ENCODE measurements at places on chromosomes 16 and 17.
A peak's percentile ranks its signal among the peaks of the same experiment; 100 is the strongest.

GRCh38 chr17:17547210-17547764 lies 44.2 kb downstream of the PEMT start:
- DNase-seq = no peak

DNA sequence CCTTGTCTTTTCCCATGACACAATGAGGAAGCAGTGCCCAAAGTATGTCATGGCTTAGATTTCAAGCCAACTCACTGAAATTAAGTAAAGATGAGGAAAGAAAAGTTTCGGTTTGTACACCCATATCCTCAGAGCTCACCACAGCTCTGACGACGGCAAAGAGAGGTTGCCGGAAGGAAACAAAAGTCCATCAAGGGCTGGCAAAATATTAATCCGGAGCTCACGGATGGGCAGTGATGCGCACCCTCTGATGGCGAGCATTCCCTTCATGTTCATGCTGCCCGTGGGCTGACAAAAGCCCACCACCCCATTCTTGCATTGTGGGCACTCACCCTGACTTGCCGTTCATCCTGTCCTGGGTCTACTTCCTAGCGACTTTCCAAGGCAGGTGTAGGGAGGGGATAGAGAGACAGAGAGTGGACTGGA lies 103.1 kb downstream of the SOX9 start:
- DNase-seq = no peak

DNA sequence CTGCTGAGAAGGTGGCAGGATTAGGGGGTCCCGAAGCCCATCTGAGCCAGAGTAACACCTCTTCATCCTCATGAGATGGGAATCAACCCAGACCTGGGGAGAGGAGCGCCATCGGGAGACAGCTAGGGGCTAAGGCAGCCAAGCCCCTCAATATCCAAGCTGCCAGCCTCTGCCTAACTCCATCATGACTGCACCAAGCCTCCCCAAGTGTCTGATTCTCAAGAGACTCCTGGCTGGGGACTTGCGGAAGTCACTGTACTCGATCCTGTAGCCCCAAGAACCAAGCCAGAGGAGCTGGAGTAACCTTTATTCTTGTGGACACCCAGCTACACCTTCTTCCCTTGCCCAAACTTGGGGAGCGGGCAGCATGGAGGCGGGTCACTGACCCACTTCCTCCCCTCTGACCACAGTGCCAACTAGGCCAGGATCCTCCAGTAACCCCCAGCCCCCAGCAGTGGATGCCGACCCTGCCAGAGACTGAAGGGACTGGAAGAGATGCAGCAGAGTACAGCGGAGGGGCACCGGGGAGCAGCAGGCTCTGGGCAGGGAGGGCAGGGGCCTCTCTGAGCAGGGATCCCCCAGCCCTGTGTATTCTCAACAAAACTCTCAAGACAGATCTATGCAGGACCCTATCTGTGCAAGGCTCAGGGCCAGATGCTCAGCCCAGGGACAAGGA lies 13.3 kb downstream of the HDAC5 start:
- DNase-seq = peak; percentile 77

DNA sequence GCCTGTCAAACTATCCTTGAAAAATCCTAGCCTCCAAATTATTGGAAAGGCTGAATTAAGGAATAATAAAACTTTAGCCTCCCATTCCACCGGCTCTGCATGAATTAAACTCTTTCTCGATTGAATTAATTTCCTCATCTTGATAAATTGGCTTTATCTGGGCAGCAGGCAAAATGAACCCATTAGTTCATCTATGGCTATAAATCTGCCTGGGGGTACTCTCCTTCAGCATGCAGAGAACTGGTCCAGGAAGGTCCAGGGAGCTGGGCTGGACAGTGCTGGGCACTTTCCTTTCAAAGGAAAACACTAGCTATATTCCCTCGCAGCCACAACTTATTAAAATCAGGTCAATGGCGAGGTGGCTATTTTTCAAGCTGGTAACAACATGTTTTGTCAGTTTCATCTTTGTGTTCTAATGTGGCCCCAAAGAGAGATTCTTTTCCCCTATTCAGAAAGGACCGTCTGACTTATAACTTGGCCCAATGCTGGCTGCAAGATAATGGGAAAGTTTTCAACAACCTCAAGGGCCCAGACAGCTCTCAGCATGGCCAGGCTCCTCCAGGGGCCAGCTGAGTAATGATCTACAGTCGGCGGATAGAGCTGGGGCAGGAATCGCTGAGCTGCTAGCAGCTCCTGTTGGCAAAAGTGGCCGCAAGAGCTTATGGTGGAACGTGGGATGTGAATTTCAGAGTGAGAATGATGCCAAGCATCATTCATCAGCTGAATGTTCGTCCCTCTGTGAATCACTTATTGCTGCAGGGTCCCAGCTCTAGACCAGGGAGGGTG lies 326.9 kb downstream of the SLC39A11 start:
- peak; percentile 54 for DNase-seq

GRCh38 chr17:7112510-7113108 lies 2.0 kb downstream of the ASGR2 start:
- DNase-seq = peak; percentile 54

GRCh38 chr16:8935989-8936388 lies 27.7 kb downstream of the USP7 start:
- peak; percentile 39 for DNase-seq
